ENCODE measurements at places on chromosomes 6 and 20. TPM values are rescaled to one million over a fixed set of nuclear protein-coding genes. Genes with fewer than 3 reads are reported as not detected.

TNF gene
- total RNA-seq = 165 TPM

ANKRD60 gene
- total RNA-seq = not detected

SPATS1 gene
- not detected for total RNA-seq

CEP250 gene
- 47.2 TPM for total RNA-seq

OR10C1 gene
- total RNA-seq = not detected

IMPG1 gene
- not detected for total RNA-seq

WFDC9 gene
- not detected for total RNA-seq

DNA sequence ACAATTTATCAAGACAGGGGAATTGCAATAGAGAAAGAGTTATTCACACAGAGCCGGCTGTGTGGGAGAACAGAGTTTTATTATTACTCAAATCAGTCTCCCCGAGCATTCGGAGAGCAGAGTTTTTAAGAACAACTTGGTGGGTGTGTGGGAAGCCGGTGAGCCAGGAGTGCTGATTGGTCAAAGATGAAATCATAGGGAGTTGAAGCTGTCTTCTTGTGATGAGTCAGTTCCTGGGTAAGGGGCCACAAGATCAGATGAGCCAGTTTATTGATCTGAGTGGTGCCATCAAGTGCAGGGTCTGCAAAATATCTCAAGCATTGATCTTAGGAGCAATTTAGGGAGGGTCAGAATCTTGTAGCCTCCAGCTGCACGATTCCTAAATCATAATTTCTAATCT, 50.0 kb upstream of the ECI2 start:
- peaks cover 2% of the 10 kb centered on the region for H3K27me3 ChIP-seq
- H3K36me3 ChIP-seq = peaks cover 6% of the 10 kb centered on the region

DNA sequence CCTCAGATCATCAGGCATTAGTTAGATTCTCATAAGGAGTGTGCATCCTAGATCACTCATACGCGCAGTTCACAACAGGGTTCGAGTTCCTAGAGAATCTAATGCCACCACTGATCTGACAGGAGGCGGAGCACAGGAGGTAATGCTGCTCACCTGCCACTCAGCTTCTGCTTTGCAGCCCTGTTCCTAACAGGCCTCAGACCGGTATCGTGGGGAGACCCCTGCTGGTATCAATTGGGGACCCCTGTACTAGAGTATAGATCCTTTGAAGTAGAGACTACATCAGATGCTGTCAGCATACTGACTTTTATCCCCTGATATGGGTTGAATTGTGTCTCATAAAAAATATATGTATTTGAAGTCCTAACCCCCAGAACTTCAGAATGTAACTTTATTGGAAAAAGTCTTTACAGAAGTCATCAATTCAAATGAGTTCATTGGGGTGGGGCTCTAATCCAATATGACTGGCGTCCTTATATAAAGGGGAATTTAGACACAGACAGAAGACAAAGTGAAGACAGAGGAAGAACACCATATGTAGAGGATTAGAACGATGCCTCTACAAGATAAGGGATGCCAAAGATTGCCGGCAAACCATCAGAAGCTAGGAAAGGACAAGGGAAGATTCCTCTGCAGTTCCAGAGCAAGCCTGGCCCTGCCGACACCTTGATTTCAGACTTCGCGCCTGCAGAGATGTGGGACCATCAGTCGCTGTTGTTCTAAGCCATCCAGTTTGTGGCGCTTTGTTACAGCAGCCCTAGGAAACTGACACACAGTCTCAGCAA, 104.4 kb upstream of the BTBD3 start:
- no peak overlapping the region for H3K27ac ChIP-seq
- no peak for DNase-seq
- H3K27me3 ChIP-seq = no peaks in the 10 kb centered on the region
- H3K36me3 ChIP-seq = no peaks in the 10 kb centered on the region

GRCh38 chr6:2061880-2062279, 183.5 kb downstream of the GMDS start:
- no peak for DNase-seq
- no peak overlapping the region for H3K4me3 ChIP-seq
- H3K27me3 ChIP-seq = no peaks in the 10 kb centered on the region
- peaks cover 15% of the 10 kb centered on the region for H3K36me3 ChIP-seq
- H3K4me1 ChIP-seq = no peaks in the 10 kb centered on the region

DNA sequence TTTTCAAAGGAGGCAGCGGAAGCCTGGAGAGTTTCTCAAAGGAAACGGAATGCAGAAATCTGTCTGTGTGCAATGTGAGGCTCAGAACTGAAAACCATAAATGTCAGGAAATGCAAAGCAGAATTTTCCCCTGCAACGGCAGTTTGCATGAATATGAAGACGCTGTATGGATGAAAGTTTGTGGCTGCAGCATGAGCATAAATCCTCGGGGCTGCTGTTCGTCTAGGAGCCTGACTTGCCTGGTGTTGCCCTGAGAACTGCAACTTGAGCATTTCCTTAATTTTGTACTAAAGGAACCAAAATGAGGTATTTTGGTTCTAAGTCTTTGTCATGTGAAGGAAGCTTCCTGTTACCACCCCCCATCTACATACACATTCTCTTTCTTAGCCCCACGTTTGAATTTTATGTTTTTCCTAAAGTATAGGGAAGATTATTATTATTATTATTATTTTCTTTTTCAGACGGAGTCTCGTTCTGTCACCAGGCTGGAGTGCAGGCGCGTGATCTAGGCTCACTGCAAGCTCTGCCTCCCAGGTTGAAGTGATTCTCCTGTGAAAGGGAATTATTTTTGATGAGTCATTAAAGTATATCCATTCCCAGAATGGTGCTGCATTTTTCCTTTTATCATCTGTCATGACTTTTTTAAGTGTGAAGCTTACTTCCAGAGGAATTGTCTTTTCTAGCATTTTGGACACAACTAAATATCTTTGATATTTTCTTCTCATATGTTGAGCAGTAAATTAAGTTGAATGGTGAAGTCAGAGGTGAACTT, 33.1 kb downstream of the MTHFD1L start:
- H3K27me3 ChIP-seq = no peaks in the 10 kb centered on the region
- H3K4me3 ChIP-seq = no peak overlapping the region
- no peak overlapping the region for H3K27ac ChIP-seq
- H3K36me3 ChIP-seq = peaks cover 39% of the 10 kb centered on the region
- DNase-seq = no peak

- H3K27ac ChIP-seq = no peak overlapping the region
- no peaks in the 10 kb centered on the region for H3K27me3 ChIP-seq
- H3K36me3 ChIP-seq = no peaks in the 10 kb centered on the region
- peaks cover 38% of the 10 kb centered on the region for H3K4me1 ChIP-seq
- no peak for DNase-seq
Measured at GRCh38 chr20:45994761-45995493, 13.8 kb upstream of the MMP9 start.

Measured in activated CD4-positive, alpha-beta memory T cell treated with anti-CD3 and anti-CD28 coated beads for 36 hours (primary cell).